Neural crest cell (in vitro differentiated cells): ENCODE measurements at places on chromosomes 11 and 22. TPM values are rescaled to one million over a fixed set of nuclear protein-coding genes. Genes with fewer than 3 reads are reported as not detected.

- no peak for DNase-seq
These were observed 3.7 kb upstream of the RANGAP1 start for GRCh38 chr22:41289671-41290070.

The TECTA gene
- 1.5 and 1.7 TPM in 2 replicates for total RNA-seq

DNA sequence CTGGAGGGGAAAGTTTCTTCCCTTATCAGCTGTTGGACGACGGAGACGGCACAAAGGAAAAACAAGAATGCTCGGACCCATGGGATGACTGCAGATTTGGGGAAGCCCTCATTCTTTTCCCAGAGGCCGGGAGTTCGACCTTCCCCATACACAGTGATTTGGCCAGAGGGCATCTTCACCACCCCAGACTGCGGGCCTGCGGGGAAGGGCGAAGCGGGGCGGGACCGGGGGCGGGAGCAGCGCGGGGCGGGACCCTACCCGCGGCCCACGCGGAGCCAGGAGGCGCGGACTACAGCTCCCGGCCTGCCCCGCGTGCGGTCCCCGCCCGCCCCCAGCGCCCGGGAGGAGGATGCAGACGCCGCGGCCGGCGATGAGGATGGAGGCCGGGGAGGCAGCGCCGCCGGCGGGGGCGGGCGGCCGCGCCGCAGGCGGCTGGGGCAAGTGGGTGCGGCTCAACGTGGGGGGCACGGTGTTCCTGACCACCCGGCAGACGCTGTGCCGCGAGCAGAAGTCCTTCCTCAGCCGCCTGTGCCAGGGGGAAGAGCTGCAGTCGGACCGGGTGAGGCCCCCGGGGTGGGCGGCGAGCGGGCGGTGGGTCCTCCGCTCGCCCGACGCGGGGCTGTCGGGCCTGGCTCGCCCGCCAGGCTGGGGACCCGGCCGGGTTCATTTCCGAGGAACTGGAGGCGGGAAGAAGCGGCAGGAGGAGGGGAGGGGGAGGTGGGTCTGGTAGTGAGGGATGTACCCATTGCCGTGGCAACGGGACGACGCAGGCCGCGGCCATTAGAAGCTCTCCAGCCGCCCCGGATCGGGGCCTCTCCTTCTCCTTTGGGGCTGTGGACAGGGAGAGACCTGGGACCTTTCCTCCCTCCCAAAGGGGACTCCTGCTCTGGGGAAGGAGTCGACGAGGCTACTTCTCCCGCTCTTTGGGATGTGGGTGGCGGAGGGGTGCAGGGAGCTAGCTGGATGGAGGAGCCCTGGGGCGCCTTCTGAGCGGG is at the start of gene KCTD17:
Gene KCTD17 (plus strand): TSS at position 352 of the 995 bp plus-strand sequence. CDS start 19 bp downstream, at position 371.
- DNase-seq = peak; percentile 51

The MS4A4A gene
- not detected in 2 replicates for total RNA-seq

The MUC15 gene
- not detected in 2 replicates for total RNA-seq

- DNase-seq = no peak
These were observed 52.0 kb upstream of the SLC6A5 start for GRCh38 chr11:20547411-20547810.

The OR10A2 gene
- total RNA-seq = not detected in 2 replicates

- DNase-seq = no peak
These were observed 88.9 kb downstream of the MAML2 start for GRCh38 chr11:96254087-96254486.
